ENCODE measurements at places on chromosomes 1 and 21.

- no peak for DNase-seq
Measured at GRCh38 chr1:53037159-53037558, 24.9 kb upstream of the PODN start.

GRCh38 chr1:116287341-116288200 is 85.5 kb upstream of the ATP1A1 start:
- no peak for DNase-seq

DNA sequence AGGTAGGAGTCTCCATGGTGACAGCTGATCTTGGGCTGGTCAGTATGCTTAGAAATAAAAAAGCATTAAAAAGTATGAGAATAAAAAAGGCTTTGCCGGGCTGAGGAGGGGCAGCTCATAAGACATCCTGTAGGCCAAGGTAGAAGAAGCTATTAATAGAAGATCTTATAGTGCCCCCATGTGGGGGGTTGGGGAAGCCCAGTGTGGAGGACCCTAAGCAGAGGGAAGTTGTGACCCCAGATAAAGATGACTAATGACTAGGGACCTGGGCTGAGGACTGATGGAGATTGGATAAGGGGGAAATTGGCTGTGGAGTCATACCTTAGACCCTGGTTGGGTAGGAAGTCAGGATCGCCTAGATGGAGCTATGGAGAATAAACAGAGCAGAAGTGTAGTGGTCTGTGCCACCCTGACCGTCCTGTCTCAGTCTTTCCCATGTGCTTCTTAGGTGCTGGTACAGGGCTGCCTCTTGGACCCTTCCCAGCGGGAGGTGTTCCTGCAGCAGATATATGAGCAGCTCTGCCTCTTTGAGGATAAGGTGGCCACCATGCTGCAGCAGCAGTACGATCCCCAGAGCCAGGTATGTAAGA is 25.0 kb downstream of the SZT2 start:
- DNase-seq, result peak; percentile 15

DNA sequence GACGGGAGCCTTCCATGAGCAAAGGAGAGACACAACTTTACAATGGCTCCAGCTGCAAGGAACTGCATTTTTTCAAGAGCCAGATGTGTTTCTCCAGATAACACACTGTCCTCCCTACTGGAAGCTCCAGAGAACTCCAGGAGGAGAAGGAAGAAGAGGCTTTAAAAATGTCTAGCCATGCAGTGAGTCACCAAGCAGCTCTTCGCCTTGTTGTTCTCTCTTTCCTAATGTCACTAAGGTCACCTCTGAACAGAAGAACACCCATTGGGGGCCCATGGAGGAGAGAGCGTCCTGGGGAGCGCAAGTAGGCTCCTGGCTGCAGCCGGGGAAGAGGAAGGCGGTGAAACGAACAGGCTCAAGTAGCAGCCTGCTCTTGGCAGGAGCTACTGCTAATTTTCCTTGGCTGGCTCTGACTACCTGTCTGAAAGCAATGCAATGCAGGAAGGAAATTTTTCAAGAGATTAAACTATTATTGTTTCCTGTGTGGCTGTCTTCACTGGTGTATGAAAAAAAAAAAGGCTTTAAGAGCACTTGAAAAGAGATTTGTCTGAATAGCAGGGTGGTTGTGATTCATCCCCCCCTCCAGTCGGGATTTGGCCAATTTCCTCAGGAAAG is 321.9 kb downstream of the SETD4 start:
- no peak for DNase-seq

DNA sequence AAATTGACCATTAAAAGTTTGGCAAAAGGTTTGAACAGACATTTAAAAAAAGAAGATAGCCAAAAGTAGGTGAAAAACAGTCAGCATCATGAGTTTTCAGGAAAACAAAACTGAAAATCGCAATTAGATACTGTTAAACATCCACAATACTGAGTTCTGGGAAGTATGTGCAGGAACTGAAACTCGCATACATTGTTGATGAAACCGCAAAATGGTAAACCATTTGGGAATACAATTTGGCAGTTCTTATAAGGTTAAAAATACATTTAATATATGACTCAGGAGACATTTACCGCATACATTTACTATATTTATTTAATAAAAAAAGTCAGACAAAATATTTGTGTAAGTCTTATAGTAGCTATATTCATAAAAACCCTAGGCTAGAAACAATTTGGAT is 393.2 kb downstream of the COL11A1 start:
- no peak for DNase-seq

GRCh38 chr21:46216132-46216747 is 12.3 kb downstream of the LSS start:
- no peak for DNase-seq

GRCh38 chr21:38249696-38250278 is 7.0 kb upstream of the KCNJ15 start:
- no peak for DNase-seq

DNA sequence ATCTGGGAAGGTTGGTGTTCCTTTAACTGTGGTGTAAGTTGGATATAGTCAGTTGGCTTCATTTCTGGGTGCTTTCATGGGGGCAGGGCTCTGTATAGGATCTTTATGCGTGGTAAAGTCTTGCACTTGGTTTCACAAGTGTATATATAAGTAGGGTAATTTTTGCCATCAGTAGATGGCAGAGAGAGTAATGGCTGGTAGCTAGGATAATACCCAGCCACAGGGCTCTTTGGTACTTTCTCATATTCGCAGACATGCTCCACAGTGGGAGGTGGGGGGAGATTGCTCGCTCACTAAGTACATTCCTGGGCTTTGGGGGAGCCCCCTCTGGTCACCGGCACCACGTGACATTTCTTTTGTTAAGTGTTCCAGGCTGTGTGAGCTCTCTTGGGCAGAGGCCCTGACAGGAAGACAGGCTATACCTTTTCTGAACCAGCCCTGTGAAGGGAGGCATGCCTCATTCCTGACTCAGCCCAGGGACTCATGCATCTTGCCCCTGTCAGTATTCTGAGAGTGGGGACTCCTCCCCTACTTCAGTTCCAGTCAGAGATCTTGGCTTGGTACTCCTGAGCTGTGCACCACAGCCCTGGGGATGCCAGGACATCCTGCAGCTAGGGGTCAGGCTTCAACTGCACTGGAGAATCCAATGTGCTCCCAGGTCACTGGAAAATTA is 37.6 kb downstream of the FCRL2 start:
- DNase-seq, result no peak

- peak; percentile 74 for DNase-seq
Measured at GRCh38 chr21:35051287-35051818, 2.3 kb upstream of the RUNX1 start.

DNA sequence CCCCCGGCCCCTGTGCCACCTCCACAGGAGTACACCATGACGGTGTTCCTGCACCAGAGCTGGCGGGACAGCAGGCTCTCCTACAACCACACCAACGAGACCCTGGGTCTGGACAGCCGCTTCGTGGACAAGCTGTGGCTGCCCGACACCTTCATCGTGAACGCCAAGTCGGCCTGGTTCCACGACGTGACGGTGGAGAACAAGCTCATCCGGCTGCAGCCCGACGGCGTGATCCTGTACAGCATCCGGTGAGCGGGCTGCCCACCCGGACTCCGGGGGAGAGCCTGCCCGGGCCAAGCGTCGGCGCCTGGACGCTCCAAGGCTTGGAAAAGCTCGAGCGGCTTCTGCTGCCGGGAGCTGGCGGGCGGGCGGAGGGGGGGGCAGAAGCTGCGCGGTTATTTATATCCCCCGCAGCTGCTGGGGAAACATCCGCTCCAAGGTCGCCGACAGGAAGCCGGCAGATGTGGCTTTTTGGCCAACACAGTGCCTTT is 6.4 kb downstream of the GABRD start:
- DNase-seq, result no peak

DNA sequence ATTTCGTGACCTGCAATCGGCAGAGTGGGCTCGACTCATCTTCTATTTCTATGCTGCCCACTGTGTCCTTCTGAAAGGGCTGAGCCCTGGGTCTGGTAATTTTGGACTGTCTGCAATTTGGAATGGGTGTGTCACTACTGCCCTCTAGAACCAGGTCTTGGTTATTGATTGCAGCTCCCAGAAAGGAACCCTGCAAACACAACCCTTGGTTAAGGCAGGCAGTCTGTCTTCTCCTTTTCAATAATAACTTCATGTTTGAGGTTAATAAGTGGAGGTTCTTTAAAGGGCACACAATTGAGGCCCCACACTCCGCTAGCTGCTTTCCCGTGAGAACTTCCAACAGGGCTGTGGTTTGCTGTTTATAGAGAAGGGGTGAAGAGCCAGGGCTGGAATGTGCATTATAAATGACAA is 79.9 kb upstream of the LYST start:
- DNase-seq, result peak; percentile 39

DNA sequence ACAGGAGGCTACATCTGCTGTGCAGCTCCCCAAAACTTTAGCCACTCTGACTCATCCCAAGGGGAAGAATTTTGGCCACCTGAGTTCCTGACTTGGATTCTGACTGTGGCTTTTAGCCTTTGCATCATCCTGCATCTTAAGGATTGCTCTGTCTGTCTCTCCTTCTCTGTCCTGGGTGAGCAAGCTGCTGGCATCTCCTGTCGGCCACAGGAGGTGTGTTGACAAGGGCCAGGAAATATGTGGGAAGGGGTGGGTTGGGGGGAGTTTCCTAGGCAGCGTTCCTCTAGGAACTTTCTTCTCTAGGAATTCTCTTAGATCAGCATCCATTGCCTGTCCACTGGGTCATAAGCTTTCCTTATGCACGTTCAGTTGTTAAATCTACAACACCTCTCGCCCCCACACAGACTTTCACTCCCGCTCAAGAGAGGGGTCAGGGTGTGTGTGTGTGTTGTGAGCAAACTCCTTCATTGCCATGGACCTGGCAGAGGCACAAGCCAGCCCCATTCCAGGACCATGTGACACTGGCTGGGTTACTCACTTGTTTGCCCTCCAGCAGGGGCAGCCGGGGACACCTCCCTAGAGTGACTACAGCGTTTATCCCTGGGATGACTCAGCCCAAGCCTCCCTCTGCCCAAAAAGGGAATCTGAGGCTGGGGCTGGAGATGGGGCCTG is 145.0 kb upstream of the DUSP10 start:
- DNase-seq, result peak; percentile 54

DNA sequence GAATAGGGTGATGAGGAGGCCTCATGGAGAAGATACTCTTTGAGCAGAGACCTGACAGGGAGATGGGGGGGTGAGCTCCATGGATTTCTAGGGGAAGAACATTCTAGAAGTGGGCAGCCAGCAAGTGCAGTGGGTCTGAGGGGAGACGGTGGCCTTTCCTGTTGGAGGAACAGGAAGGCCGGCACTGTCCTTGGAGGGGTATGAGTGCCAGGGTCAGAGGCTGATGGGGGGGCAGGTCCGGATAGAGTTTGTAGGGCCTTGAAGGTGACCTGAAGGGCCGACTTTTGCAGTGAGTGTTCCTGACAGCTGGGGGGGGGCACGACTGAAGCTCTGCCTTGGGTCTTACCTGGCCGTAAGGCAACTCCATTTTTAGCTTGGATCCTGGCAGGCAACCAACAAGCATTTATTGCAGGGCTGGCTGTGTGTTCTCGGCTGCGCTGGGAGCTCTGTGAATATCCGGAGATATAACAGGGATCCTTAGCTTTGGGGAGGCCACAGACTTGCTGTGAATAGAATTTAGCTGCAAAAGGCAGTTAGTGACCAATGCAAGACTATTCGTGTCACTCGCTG is 130.6 kb downstream of the MRPS6 start:
- no peak for DNase-seq

- DNase-seq, result peak; percentile 12
Measured at GRCh38 chr1:211975152-211975941, 60.0 kb downstream of the INTS7 start.

DNA sequence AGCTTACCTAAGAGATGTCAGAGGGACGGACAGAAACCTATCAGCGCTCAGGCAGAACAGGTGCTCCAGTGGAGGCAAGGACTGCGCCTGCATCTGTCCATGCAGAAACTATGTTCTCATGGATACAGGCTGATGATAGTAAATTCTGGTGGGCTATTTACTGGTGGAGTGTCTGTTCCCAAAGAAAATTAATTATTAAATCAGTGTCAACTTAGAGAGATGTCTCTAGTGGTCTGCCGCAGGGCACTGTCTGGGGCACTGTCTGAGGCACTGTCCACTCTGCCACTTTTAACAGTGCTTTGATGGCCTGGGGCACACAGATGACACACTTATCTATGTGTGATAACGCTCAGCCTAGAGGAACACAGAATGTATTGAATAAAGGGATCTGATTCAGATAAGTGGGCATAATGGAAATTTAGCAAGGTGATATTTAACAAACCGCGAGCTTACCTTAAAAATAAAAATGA is 148.1 kb downstream of the RGS7 start:
- no peak for DNase-seq
